Caudate nucleus (tissue), 63 donors: ENCODE measurements at places on chromosomes 6 and 20.

GRCh38 chr20:53301869-53302268 lies 291.8 kb downstream of the ZNF217 start:
- no peak for DNase-seq

DNA sequence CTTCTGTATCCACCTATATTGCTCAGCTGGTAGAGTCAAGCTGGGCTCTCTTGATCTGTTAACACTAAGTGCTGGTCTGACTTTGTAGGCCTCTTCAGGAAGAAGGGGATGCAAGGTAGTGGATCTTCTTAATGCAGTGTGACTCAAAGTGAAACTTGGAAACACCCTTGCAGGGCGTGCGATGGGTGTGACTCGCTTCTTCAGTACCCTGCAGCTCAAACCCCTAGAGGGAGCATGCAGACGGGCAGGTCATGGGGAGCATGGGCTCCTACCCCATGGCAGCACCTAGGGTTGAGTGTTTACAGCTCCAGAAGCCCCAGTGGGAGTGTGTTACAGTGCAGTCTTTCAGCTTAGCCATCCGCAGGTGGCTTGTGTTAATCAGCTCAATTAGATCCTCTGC lies 757 bp upstream of the SAMD3 start:
- DNase-seq = no peak

DNA sequence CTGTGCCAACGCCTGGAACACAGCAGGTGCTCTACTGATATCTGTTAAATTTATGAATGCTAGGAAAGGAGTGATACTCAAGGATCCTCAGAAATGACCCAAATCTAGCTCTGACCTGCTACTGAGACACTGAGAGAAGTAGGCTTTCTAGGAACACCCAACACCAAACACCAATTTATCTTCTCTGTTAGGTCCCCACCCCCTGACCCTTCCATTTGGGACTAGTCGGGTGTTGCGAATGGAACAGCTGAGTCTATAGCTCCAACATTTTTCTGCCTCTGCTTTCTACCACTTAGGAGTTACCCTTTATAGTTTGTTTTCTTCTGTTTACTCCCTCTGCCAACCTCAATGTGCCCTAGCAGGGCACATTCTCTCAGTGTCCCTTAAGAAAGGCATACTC lies 24.0 kb downstream of the CPNE1 start:
- no peak for DNase-seq

- no peak for DNase-seq
Measured at GRCh38 chr20:37816003-37816402, 86.9 kb upstream of the VSTM2L start.

GRCh38 chr6:135932651-135933050 lies 81.2 kb downstream of the PDE7B start:
- DNase-seq = no peak

GRCh38 chr6:1929931-1930330 lies 315.5 kb downstream of the GMDS start:
- DNase-seq = no peak

GRCh38 chr20:10228330-10228729 lies 9.7 kb downstream of the SNAP25 start:
- DNase-seq = no peak

DNA sequence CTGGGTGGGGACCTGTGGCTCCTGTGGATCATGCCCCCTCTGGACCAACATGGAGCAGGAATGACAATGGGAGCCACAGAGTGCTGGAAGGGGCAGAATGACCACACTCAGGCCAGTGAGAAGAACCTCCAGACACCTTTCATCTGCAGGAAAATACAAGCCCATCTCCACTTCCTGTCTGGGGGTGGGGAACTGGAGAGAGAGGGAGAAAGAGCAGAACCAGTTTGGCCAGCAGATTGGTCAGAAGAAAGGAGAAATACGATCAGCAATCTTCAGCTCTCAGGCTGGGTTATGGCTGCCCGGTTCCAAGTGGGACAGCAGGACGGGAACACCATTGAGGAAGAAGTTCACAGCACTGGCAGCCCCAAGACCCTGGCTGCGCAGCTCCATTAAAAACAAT lies 37.0 kb downstream of the BMP7 start:
- no peak for DNase-seq

DNA sequence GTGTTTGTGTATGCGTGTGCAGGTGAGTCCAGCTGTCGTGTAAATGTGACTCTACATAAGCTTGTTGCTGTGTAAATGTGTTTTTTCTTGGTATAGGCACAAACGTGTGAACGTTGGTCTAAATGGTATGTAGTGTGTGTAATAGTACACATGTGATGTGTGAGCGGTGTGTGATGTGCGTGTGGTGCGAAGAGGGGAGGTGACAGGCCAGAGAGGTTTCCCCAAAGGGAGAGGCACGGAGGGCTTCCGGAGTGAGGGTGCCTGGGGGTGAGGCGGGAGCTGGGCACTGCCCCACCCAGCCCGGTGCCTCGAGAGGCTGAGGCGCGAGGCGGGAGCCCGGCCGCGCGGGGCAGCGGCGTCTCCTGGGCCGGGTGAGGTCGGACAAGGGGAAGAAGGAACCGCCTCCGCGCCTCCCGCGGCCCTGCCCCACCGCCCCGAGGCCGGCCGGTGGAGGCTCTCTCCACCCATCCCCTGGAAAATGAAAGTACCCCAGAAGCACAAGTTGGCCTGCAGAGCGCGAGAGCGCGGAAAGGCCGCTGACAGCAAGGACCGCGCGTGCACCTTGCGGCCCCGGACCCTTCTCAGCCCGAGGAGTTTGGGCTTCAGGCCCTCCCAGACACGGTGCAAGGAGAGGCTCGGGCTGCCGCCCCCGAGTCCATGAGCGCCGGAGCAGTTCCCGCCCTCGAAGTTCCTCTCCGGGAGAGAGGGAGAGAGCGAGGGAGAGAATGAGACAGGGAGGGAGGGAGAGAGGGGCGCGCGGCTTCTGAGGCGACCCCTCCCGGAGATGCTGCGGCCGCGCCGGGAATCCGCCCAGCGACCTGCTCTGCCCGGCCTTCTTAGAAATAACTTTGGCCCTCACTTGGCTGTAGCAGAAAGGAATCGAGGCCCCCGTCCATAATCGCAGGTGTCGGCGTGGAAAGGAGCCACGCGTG lies 43.2 kb upstream of the OSTM1 start:
- no peak for DNase-seq
